ENCODE measurements at places on chromosomes 2 and 18. TPM values are rescaled to one million over a fixed set of nuclear protein-coding genes. Genes with fewer than 3 reads are reported as not detected.

DNA sequence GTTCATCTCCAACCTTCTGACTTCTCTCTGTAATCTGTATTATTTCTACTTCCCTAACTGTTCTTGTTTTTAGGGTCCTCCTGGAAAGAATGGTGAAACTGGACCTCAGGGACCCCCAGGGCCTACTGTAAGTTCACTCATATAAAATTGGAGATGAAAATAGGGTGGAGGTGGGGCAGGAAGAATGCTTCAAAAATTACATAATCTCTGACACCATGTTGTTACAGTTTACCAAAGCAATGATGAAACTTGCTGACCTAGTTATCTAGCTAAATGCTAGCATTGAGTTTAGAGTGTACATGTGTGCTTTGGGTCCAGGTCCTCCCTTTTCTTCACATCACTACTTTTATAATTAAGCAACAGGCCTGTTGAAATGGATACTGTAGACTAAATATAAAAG is 23.1 kb downstream of the COL3A1 start:
- no peak overlapping the region for H3K27ac ChIP-seq
- H3K36me3 ChIP-seq, result no peaks in the 10 kb centered on the region
- H3K27me3 ChIP-seq, result no peaks in the 10 kb centered on the region
- H3K4me3 ChIP-seq, result no peak overlapping the region

DNA sequence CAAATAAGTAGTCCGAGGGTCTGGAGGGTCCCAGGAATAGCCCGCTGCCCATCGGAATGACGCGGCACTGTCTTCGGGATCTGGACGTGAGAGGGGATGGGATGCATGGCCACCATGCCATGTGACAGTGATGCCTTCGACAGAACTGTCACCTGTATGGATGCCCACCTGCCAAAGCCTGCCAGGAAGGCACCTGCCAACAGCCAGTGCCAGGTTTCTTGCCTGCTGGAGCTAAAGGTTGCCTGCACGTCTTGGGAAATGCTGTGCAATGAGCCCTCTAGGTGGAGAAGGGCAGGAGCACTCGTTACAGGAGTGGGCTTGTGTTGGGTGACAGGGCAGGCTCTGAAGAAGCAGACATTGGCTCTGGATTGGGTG is 20.5 kb downstream of the GPR35 start:
- DNase-seq, result no peak
- H3K27me3 ChIP-seq, result no peaks in the 10 kb centered on the region
- H3K4me1 ChIP-seq, result peaks cover 6% of the 10 kb centered on the region

DNA sequence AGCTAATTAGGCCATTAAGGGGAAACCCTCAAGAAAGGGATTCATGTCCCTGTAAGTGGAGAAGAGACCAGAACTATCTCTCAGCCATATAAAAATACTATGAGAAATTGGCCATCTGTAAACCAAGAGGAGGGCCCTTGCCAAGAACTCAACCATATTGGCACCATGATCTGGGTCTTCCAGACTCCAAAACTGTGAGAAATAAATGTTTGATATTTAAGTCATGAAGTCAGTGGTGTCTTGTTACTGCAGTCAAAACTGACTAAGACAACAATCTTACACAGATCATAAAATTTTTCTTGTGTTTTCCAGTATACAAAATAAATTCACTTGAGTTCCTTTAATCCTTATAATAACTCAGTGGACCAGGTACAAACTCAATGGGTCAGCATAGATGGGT is 589.8 kb upstream of the CDH2 start:
- H3K27me3 ChIP-seq, result no peaks in the 10 kb centered on the region
- H3K27ac ChIP-seq, result no peak overlapping the region
- no peaks in the 10 kb centered on the region for H3K36me3 ChIP-seq

DNA sequence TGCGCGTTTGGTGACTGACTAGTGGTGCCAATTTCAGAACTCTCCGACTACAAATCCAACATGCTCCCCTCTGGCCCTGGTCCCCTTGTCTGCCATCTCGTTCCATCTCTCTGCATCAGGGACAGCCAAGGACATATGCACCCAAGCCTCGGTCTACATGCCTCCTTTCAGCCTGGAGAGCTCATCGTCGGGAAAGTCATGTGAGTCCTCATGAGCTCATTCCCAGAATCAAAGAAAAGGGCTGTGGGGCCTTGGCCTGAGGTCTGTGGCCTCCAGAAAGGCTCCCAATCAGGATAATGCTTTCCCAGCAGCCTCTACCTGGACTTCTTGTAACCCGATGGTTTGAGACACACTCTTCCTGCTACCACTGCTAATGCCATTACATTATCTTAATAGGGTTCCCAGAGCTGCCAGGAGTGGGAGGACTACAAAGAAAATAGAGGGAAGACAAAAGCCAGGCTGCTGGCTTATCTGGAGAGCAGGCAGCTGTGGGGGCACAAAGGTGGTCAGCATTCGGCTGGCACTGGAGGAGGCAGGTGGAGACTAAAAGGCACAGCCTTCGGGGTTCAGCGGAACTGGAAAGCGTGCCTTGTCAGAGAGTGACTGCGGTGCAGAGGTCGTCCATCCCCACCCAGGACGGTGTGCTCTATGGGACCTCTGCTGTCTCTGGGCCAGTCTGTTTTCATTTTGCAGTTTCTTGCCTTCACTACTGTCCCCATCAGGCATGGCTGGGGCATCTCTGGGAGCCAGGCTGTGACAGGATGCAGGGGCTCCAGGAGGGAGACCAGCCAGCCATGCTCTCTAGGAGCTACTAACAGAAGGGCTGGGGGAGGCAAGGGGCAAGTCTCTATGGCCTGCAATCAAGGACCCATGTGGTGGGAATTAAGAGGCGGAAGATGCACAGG is 104.4 kb upstream of the SMAD2 start:
- no peaks in the 10 kb centered on the region for H3K4me1 ChIP-seq
- no peaks in the 10 kb centered on the region for H3K36me3 ChIP-seq
- DNase-seq, result no peak
- H3K27me3 ChIP-seq, result no peaks in the 10 kb centered on the region
- no peak overlapping the region for H3K4me3 ChIP-seq

GRCh38 chr2:30255466-30256408 is 24.4 kb downstream of the LBH start:
- peaks cover 43% of the 10 kb centered on the region for H3K36me3 ChIP-seq
- no peak overlapping the region for H3K27ac ChIP-seq
- no peaks in the 10 kb centered on the region for H3K27me3 ChIP-seq
- H3K4me1 ChIP-seq, result peaks cover 51% of the 10 kb centered on the region
- H3K4me3 ChIP-seq, result no peak overlapping the region

GRCh38 chr2:8819948-8820347 is 17.5 kb downstream of the KIDINS220 start:
- H3K36me3 ChIP-seq, result peaks cover 42% of the 10 kb centered on the region
- H3K27ac ChIP-seq, result no peak overlapping the region
- H3K4me1 ChIP-seq, result no peaks in the 10 kb centered on the region
- no peak overlapping the region for H3K4me3 ChIP-seq
- no peak for DNase-seq

DNA sequence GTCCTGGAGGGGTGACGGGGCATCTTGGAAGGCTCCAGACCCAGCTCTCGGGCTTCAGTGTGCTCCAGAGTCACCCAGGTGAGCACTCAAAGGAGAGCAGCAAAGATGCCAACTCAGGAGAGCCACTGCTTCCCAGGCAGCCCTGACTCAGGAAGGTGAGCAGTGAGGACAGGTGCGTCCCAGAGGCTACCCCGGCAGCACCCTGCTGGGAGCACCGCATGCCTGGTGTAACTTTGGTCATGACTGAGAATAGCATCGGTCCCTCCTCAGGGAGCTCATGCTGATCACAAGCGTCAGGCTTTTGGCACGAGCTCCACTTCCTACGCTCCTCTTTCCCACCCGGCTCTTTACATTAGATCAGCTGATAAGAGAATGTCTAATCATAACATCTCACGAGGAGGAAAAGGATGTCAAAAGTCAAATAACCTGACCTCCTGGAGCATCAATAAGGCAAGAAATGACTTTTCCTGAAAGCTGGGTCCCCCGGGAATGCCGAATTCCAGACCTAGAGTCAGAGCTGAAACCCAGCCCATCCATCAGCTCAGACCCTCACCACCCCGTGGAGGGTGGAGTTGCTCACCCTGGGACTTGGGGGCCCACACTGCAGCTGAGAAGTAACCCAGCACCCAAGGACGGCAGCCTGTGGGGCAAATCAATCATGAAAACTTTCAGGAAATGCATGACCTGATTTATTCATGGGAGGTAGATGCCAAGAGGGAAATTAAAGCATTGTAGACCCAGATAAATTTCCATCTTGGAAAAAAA is 248.8 kb downstream of the ACKR3 start:
- H3K4me1 ChIP-seq, result no peaks in the 10 kb centered on the region
- H3K27me3 ChIP-seq, result no peaks in the 10 kb centered on the region
- no peak for DNase-seq
- no peak overlapping the region for H3K27ac ChIP-seq

- DNase-seq, result no peak
- H3K27me3 ChIP-seq, result no peaks in the 10 kb centered on the region
- no peaks in the 10 kb centered on the region for H3K4me1 ChIP-seq
- H3K4me3 ChIP-seq, result no peak overlapping the region
Measured at GRCh38 chr18:34120294-34120693, 104.4 kb downstream of the NOL4 start.

DNA sequence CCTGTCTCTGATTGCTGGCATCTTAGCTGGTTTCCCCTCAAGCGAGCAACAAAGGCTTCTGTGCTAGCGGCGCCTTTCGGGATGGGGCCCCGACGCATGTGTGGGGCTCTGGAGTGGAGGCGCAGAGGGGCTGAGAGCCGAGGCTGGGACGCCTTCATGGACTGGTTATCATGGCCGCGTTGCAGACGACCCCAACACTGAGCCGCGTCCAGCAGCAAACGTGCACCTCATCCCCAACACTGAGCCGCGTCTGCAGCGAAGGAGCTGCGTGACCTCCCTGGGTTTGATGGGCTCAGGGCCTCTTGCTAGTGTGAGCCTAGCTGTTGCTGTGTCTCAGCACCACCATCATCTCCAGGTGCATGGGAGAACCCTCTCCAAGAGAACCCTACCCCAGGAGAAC is 123.7 kb upstream of the CTDP1 start:
- no peaks in the 10 kb centered on the region for H3K27me3 ChIP-seq
- H3K4me3 ChIP-seq, result no peak overlapping the region
- no peaks in the 10 kb centered on the region for H3K4me1 ChIP-seq
- no peak for DNase-seq

- H3K27ac ChIP-seq, result no peak overlapping the region
- no peak for DNase-seq
- no peaks in the 10 kb centered on the region for H3K4me1 ChIP-seq
- H3K27me3 ChIP-seq, result no peaks in the 10 kb centered on the region
Measured at GRCh38 chr2:86352137-86352726, 14.8 kb upstream of the REEP1 start.

The DCAF17 gene
- 20.0 TPM for total RNA-seq

The MOGAT1 gene
- total RNA-seq, result not detected
